ENCODE measurements at places on chromosomes 5 and 9.
A peak's percentile ranks its signal among the peaks of the same experiment; 100 is the strongest.

DNA sequence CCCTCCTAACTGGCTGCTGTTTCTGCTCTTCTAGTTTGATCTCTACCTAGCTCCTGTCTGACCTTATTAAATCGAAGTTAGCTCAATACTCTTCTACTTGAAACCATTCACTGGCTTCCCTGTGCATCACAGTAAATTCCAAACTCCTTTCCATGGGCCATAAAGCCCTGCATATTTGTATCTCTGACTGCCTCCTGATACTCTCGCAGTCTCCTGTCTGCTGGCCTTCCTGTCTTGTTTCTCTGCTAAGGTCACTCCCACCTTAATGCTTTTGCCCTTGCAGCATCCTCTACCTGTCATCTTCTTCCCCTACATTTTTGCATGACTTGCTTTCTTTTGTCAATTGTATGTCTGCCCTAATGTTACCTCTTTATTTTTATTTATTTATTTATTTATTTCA, 44.8 kb downstream of the SNCAIP start:
- DNase-seq: no peak

DNA sequence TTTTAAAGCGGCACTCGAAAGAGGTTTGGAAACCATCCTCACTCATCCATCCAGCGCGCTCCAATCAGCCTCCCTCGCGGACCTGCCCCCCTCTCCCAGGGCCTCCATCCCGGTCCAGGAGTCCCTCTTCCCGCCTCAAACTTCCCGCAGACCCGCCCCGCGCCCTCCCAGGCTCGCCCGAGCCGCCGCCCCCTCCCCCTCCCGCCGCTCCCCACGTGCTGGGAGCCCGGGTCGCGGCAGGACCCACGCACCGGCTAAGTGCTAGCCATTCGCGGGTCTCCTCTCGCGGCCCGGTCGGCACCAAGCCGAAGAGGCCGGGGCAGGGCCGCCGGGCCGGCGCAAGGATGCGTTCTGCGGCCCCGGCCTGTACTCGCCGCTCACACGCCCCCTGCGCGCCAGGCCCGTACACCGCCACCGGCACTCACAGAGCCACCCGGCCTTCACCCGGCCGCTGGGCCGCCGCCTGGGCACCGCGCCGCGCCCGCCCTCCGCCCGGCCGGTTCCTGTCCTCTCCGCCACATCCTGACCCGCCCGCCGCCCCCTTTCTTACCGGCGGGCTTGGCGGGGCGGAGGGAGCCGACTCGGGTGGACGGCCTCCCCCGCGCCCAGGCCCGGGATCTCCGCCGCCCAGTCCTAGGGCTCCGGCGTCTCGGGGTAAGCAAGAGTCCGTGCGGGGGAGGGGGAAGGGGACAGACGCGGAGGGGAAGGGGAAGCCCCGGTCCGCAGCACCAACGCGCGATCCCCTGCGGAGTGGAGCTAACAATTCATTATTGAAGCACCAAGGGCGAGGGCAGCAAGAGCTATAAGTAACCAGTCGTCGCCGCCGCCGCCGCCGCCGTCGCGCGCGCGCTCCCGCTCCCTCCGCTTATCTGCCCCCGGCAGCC, 576 bp downstream of the CHD1 start:
- peak; percentile 39 for DNase-seq

- no peak for DNase-seq
These were observed 559.6 kb downstream of the CETN3 start for GRCh38 chr5:89849830-89850512.

- no peak for DNase-seq
These were observed at the start of gene PCDHGB3 for GRCh38 chr5:141369994-141370848. TSS of gene PCDHGB3 (plus strand) at chr5:141370242. CDS start at chr5:141370395, 153 bp downstream.

DNA sequence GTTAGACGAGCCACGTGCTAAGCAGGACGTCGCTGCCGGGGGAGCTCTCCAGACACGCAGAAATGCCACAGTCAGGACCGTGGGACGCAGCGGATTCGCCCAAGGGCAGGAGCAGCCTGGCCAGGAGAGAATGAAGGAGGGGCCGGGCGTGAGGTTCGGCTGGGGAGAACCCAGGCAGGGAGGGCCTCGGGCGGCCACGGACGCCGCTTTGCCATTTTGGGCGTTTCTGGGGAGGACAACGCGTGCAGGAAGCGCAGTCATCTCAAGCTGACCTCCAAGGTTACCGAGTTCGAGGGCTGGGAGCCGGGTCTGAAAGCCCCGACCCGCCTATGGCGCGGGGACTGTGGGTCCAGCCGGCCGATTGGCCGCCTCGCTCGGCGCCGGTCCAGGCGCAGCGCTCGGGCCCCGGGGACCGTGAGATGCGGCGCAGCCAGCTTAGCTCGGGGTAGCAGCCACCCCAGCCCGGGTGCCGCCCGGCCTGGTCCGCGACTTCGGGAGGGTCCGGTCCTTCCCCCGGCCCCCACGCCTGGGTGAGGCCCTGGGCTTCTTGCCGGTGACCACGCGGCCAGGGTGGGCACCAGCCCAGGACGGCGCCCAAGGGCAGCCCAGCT, 760 bp upstream of the MAN1B1 start:
- no peak for DNase-seq

DNA sequence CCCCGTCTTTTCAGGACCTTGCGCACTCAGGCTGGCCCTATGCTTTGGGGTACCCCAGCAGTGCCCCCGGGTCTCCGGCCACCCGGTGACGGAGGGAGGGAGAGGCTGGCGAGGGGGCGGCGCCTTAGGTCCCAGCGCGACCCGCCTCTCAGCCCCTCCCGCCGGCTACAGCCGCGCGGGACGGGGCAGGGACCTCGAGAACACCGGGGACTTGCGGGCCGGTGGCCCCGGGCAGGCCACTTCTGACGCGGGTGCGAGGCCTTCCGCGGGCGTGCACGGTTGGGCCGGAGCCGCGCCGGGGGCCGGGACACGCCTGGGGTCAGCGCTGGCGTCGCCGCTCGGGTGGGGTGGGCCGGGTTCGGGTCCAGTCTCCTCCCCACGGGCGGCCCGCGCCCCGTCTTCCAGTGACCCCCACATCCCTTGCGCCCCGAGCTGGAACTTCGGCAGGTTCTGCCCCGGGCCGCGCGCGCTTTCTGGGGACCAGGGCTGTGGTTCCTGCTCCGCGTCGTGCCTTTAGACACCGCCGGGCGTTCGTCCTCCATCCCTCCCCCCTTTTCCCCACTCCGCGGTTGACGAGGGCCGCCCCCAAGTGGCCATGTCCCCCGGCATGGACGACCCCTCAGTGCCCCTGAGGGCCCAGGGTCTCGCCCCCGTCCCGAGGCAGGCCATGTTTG, 3.8 kb upstream of the SQSTM1 start:
- no peak for DNase-seq

DNA sequence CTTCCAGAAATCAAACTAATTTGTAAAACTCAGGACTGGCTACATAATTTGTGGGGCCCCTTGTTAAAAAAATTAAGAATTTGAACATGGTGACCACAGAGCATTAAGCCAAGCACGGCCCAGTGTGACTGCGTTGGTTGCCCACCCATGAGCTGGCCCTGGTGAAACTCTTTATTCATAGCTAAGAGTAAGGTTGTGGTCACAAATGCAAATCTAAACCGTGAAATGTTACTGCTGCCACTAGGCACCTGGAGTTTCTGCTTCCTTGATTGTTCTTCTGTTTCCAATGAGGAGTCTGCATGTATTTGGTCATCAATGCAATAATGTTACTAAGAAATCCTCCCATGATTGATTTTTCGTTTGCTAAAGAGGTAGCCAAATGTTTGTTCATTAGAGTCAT, 4.2 kb downstream of the GCNT1 start:
- no peak for DNase-seq

DNA sequence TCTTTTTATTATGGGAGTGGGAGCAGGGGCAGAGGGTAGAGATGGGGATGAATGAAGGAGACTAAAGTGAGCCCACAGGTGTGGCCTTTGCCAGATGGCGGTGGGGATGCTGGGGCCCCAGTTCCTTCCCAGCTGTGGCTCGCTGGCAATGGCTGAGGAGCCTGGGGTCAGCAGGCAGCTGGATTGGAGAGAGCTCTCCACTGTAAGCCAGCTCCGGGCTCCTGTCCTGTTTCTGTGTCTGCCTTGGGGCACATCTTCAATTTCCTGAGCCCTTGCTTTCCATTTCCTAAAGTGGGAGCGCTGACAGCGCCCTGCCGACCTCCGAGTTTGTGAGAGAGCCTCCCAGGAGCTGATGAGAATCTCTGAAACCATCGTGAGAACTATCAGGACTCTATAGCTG, 75.6 kb upstream of the SPRY4 start:
- no peak for DNase-seq

GRCh38 chr5:149345892-149346222, 558 bp downstream of the GRPEL2 start:
- no peak for DNase-seq

GRCh38 chr5:106418196-106418595, 1252.5 kb downstream of the EFNA5 start:
- no peak for DNase-seq

DNA sequence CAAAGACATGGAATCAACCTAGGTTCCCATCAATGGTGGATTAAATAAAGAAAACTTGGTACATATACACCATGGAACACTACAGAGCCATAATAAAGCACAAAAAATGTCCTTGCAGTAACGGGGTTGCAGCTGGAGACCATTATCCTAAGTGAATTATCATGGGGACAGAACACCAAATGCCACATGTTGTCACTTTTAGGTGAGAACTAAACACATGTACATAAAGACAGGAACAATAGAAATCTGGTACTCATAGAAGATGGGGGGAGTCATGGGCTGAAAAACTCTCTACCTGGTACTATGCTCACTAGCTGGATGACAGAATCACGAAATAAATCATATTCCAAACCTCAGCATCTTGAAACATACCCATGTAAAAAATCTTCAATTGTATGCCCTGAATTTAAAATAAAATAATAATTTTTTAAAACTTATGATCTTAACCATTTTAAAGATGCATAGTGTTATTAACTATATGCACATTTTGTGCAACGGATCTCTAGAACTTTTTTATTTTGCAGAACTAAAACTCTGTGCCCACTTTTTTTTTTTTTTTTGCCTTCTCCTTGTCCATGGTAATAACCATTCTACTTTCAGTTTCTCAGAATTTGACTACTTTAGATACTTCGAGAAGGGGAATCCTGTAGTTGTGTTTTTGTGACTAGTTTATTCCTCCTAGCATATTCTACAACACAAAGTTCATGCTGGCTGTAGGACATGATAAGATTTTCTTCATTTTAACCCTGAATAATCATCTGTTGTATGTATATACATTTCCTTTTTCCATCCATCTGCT, 1081.6 kb upstream of the ACO1 start:
- DNase-seq: no peak

DNA sequence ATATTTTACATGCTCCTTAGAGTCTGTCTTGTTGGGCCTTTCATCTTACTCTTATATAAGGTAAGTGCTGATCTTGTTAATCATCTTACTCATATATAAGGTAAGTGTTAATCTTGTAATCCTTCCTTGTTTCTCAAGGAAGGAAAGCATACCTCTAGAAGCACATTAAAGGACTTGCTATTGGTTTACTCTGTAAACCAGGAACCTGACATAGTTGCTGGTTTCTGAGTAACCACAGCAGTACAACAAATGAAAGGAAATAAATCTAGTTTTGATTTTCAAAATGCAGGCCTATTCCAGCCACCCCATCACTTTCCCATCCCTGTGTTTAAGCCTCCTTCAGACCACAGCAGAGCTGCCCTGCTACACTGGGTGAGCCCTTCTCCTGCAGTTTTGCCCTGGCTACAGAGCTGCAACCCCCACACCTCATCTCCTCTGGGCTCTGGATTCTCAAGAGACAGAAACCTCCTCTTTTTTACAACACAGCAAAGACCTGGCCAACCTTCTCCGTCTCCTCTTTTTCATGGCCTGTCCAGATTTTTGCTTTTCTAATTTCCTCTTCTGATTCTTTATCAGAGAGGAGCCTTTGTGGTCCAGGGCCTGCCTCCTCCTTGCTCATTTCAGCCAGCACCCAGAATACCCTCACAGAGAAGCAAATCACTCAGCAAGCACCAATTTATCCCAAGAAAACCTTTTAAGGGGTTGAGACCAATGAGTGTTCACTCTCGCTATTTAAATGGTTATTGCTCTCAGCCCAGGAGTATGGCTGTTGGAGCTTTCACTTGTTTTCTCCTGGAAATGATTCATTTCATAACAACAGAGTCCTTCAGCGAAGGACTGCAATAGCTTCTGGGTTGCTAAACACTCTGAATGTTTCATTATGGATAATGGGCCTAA, 103.2 kb downstream of the FSTL4 start:
- no peak for DNase-seq

GRCh38 chr9:86072394-86072877, 26.9 kb downstream of the GOLM1 start:
- DNase-seq: no peak

GRCh38 chr5:178797546-178798440, 62.0 kb upstream of the ZNF354B start:
- no peak for DNase-seq

DNA sequence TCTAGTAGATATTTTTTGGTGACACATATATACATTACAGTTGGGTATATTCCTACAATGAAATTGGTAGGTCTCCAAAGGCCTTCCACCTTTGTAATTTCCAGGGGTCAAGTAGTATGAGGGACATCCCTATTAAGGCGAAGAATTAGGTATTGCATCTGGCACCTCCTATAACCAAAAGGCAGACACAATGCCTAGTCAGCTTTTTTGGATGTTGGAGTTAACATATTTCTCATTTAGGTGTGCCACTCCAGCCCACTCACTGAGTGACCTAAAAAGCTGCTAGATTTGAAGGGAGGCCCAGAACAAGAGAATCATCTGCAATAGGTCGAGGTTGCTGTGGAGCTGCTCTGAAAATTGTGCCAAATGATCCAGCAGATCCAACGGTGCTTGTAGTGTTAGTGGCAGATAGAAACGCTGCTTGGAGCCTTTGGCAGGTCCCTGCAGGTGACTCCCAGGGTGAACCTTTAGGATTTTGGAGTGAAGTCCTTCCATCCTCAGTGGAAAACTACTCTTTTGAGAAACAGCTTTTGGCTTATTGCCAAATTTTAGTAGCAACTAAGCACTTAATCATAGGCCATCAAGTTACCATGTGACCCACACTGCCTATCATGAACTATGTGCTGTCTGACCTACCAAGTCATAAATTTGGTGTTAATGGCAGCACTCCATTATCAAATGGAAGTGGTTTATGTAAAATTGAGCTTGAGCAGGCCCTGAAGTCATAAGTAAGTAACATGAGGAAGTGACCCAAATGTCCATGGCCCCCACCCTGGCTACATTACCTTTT, 15.7 kb upstream of the FNIP1 start:
- DNase-seq: no peak

DNA sequence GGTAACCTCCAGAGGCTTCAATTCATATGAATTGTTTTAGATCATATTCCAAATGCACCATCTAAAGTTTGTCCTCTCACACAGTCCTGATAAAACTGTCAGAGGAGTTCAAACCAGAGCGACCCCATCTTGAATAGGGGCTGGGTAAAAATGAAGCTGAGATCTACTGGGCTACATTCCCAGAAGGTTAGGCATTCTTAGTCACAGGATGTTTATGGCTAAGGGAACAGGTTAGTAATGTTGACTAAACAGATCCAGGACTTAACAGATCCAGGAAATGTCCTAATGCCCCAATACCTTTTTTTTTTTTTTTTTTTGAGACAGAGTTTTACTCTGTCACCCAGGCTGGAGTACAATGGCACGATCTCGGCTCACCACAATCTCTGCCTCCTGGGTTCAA, 192.6 kb upstream of the PRDM9 start:
- no peak for DNase-seq

Measured in amniotic stem cell (primary cell).